Activated CD8-positive, alpha-beta memory T cell treated with anti-CD3 and anti-CD28 coated beads, Interleukin-2, amount 50 U/mL, for 48 hours (primary cell): ENCODE measurements at places on chromosomes 11 and 22.

DNA sequence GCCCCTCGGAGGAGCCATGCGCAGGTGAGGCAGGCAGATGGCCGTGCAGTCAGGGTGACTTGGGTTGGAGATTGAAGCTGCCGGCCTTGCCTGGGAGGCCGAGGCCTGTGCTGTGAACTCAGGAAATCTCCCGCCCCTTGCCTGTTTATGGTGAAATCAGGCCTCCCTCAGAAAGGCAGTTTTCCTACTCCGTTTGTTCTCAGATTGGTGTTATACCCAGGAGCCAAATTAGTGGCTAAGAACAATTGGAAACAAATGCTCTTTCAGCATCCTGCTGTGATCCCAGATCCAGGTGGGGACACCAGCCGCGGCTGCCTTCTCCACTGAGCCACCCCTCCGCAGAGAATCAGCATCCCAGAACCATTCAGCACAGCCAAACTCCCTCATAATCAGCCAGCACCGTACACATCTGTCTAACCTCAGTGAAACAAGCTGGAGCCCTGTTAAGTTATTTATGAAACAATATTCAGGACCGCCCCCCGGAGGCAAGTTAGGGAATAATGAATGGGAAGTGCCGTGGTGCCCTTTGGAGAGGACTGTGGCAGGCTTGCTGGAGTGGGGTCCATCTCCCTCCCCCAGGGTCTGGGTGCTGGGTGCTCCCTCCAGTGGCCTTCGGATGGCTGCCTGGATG is 60.0 kb downstream of the PKNOX2 start:
- DNase-seq, result no peak

DNA sequence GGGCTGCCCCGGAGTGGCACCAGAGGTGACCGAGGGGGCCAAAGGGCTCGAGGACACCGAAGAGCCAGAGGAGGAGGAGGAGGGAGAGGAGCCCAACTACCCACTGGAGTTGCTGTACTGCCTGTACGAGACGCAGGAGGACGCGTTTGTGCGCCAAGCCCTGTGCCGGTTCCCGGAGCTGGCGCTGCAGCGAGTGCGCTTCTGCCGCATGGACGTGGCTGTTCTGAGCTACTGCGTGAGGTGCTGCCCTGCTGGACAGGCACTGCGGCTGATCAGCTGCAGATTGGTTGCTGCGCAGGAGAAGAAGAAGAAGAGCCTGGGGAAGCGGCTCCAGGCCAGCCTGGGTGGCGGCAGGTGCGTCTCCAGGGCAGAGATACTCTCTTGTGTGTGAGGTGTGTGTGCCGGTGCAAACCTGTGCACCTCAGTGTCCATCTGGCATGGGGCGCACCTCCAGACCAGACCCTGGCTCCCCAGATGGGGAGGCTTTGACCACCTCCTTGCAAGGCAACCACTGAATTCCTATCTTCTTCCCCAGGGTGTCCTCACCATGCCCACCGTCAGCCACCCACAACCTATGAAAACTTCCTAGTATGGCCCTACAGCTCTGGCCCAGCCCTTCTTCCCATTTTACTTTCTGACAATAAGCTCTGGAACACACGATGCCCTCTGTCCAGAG is 3.4 kb downstream of the NLRP6 start:
- no peak for DNase-seq

DNA sequence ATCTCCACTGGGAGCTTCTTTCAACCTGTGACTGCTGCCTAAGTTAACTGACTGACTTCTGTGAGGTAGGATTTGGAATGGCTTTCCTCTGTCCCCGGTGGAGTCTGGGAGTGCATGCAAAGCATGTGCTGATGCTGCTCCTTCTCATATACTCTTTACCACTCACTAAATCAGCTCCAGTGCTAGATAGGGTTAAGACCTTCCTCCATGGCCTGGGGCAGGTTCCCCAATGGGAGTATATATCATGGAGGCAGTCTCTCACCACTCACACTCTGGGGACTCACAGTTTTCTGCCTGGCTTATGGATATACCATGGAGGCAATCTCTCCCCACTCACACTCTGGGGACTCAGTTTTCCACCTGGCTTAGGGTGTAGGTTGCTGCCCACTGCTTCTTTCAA is 10.1 kb upstream of the FANCF start:
- no peak for DNase-seq

- DNase-seq, result no peak
Measured at GRCh38 chr11:131025421-131026125, 109.3 kb upstream of the SNX19 start.

DNA sequence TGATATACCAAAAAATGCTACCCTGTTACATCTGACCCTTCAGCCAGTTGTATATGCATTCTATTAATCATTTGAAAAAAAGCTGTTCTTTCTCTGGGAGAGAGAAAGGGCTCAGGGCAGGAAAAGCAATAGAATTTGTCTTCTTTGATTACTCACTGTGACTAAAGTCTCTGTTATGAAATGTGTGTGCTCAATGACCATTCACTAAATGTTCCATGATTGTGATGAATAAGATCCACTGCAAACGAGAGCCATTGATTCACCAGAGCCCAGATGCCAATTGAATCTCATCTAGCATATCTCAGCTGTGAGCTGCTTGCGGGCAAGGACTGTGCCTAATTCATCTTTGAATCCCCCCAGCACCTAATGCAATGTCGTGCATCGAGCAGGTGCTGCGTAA is 184.3 kb downstream of the OPCML start:
- no peak for DNase-seq
